ENCODE measurements at places on chromosomes 1 and 21.
A peak's percentile ranks its signal among the peaks of the same experiment; 100 is the strongest.

DNA sequence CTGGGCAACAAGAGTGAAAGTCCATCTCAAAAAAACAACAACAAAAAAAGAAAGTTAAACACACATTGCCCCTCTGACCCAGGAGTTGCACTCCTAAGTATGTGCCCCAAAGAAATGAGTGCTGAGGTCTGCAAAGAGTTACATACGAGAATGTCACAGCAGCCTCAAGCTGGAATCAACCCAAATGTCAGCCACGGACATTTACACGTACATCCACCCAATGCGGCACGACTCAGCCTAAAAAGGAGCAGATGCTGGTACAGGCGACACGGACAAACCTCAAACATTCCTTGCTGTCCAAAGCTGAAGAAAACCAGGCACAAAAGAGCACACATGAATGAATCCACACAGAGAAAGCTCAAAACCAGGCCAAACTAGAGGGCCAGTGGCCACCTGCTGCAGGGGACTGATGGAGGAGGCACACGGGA, 46.8 kb upstream of the ECE1 start:
- no peak for DNase-seq

DNA sequence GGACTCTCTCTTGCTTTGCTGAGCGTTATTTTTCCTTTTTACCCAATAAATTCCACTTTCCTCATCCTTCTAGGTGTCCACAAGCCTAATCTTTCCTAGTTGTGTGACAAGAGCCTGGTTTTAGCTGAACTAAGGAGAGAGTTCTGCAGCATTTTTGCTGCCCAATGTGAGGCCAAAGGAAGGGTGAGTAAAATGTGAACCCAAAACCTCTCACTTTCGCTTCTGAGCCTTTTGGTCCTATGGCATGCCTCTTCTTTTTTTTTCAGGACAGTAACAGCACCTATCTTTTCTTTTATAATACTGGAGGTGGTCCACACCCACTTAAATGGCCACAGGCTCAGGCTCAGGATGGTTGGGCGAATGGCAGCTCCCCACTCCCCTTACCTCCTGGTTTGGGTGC, 111.1 kb downstream of the COP1 start:
- no peak for DNase-seq

- no peak for DNase-seq
Observed at GRCh38 chr1:162230096-162230495, 146.6 kb downstream of the SPATA46 start.

- DNase-seq: no peak
Observed at GRCh38 chr1:32303997-32304622, 12.2 kb downstream of the HDAC1 start.

- DNase-seq: no peak
Observed at GRCh38 chr1:174447866-174448530, at the start of gene GPR52. Gene GPR52 (plus strand): TSS chr1:174447964. CDS start chr1:174448112, 148 bp downstream.

- DNase-seq: peak; percentile 68
Observed at GRCh38 chr1:27979151-27979858, 19.5 kb downstream of the XKR8 start.

Measured in CD4-positive, alpha-beta T cell treated with Interleukin-10 for 1 hour (primary cell).